CD4-positive, alpha-beta memory T cell (primary cell): ENCODE measurements at places on chromosomes 1 and 21.

- DNase-seq, result no peak
These were observed 98.2 kb downstream of the RGL1 start for GRCh38 chr1:183903101-183903500.

- no peak for DNase-seq
These were observed 12.9 kb upstream of the ACTN2 start for GRCh38 chr1:236673289-236673919.

- DNase-seq, result peak; percentile 34
These were observed 64.9 kb downstream of the SLC45A1 start for GRCh38 chr1:8382608-8383505.

DNA sequence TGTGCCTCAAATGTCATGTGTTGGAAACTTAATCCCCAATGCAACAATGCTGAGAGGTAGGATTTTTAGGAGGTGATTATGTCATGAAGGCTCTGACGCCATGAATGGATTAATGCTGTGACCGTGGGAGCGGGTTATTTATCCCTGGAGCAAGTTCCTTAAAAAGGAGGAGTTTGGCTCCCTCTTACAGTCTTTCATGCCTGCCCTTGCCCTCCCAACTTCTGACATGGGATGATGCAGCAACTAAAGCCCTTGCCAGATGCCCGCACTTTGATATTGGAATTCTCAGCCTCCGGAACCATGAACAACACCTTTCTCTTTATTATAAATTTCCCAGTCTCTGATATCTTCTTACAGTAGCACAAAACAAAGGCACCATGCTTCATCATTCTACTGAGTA is 685.3 kb upstream of the CHRM3 start:
- DNase-seq, result no peak

DNA sequence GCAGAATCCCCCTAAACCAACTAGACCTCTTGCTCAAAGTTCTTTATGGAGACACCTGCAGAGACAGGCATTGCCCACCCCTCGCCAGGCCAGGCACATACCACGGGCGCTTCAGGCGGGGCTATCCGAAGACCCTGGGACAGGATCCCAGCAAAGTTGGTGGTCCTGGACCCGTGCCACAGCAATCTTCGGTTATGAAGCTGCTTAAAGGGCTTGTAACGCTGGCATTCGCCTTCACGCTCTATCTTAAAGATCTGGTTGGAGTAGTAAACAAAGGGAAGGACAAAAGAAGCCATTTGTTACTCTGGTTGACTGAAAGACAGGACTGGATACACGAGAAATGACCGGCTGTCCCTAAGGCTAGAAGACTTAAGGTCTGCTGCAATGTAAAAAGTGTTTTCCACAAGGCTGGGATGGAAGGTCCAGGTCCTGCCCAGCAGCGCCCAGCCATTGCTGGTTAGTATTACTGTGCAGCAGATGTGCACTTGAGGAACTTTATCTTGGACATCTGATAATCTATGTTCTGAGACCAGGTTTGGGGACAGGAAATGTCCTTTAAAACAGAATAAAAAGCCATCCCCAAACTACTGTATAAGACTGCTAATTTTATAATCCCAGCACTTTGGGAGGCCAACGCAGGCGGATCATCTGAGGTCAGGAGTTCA is 42.9 kb downstream of the PARP1 start:
- no peak for DNase-seq

DNA sequence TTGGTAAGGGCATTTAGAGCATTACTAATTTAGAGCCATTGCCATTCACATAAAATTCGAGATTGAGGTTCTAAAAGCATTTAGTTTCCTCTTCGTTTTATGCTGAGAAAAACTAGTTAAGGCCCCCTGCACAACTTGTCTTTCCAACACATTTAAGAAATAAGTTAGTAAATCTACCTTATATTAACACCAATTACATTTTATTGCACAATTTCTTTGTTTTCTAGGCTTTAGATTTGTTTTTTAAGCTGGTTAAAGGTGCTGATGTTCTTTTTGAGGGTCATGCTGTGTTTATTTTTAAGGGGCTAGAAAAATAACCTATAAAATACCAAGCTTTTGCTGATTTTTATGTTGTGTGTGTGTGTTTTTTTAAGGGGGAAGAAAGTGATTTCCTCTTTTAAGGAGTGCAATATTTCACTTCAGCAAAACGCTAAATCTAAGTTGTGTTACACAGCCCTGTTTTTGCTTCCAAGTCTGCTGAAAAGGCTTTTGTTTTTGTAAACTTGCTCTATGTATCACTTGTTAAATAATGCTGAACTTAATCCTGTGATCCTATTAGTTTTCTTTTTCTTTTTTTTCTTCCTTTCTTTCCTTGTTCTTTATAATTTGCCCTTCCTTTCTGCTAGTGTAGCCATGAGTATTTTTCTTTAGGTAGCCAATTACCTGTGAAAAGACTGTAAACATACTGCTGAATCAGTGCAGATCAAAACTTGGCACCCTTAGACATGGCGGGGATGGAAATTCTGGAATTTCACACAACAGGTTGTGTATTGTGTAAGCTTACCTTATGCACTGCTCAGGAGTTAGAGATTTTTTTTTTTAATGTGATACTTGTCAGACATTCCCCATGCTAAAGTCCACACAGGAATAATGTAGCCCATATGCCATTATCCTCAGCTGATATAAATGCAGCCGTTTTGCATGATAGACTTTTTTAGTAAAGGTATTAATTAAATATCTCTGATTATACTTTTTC is 1.5 kb downstream of the CEPT1 start:
- no peak for DNase-seq

DNA sequence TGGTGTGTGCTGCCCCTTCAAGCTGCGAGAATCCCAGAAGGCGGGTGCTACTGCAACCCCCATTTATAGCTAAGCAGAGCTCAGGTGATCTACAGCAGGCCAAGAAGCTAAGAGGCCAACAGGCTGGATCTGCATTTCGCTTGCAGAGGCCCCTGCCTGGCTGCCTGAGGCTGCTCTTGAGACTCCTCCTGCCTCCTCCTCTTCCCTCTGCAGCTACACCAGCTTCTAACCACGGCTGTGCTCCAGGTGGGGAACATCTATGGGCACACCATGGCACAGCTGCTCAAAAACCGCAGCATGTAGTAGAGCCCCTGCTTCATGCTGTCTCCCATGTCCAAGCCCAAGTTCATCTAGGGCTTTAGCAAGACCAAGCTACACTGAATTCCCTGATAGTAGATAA is 72.9 kb upstream of the ZNF678 start:
- DNase-seq, result no peak

DNA sequence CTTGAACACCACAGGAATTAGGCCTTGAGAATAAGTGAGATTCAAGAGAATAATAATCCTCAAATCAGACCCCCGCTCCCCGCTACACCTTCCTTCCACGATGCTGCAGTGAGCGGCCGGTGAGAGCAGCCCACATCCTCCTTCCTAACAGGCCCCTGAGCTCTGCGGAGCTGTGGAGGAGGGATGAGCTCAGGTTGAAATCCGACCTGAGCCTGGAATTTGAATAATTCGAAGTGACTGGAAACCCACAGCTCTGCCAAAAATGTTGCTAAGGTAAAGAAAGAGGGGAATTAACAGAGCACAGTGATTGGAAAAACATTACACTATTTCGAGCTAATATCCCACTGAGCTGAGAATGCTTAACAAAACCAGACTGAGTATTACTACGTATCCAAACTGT is 90.0 kb downstream of the URB2 start:
- no peak for DNase-seq

DNA sequence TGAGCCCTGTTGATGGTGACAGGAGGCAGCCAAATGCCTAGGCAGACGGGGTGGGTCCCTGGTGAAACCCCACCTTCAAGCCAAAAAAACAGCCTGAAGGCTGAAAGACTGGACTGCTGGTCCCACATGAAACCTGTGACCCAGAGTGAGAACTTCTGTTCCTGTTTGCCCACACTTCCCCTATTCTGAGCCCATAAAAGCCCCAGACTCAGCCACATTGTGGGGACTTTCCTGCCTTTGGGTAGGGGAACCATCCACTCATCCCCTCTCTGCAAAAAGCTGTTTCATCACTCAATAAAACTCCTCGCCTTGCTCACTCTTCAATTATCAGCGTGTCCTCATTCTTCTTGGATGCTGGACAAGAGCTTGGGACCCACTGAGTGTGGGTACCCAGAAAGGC is 25.2 kb downstream of the HTR6 start:
- no peak for DNase-seq

GRCh38 chr21:14527696-14528652 is 18.1 kb downstream of the SAMSN1 start:
- DNase-seq, result no peak

DNA sequence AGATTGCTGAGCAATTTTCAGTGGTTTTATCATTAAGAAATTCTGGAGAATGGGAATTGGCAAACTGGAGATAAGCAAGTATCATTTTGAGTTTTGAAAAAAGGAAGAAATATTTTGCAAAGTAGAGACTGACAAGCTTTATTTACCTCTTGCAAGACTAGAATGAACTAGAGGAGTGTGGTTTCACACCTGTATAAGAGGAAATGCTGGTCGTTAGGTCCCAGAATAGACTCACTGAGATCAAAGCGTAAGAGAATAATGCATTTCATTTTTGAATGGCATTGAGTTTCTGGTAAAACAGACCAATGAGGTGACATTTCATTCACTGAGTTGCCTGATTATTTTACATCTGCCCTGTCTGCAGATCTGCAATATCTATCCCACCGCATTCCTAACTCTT is 308.1 kb downstream of the ADGRL2 start:
- no peak for DNase-seq
